Esophagus mucosa (tissue), 1 donor: ENCODE measurements at places on chromosomes 11 and 22. TPM values are rescaled to one million over a fixed set of nuclear protein-coding genes. Genes with fewer than 3 reads are reported as not detected.
A peak's percentile ranks its signal among the peaks of the same experiment; 100 is the strongest.

DNA sequence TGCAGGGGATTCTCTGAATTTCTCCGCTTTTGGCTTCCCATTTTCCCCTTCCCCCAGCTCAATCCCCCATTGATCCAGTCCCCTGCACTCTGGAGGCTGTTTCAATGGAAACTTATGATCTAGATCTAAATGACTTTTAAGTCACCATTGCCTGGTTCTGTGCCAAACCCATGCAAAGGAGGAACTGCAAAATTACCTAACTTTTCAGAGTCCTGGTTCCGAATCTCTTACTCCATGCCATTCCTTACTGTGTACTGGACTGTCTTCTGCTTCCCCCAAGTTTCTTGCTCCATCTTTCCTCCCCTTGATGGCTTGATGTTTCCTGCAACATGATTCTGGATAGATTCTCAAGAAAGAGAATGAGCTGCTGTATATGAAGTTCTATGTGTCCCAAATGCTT, 327.8 kb downstream of the MIAT start:
- no peak for ATAC-seq

DNA sequence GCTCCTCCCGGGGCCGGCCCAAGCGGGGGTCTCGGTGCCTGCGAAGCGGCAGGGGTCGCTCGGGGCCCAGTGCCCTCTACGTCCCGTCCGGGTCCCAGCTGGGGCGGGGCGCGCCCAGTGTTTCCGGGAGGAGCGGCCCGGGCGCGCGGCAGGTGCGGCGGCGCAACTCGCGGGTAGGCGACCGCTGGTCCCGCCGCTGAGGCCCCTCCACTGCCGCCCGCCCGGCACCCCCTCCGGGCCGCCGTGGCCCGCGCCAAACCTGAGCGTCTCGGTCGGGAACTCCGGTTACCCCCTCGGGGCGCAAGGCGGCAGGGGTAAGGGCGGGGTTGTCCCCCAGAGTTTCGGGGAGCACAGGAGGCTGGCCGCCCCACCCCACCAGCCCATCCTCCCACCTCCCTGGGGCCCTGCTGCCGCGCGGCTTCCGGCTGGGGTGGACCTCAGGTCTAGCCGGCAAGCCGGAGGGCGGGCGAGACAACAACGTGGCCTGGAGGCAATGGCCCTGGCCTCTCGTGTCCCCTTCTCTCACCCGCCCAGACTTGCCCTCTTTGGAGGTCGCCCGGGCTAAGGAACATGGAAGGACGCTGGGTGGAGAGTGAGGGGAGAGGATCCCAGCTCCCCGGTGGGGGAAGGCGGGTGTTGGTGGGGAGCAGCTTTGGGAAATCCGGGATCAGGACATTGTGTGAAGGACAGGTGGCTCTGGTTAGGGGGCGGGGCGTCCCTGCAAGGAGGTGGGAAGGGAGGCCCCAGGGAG, 398 bp upstream of the CRACR2B start:
- peak; percentile 1 for ATAC-seq

GRCh38 chr11:128684549-128685401, 9.1 kb upstream of the FLI1 start:
- ATAC-seq, result no peak

DNA sequence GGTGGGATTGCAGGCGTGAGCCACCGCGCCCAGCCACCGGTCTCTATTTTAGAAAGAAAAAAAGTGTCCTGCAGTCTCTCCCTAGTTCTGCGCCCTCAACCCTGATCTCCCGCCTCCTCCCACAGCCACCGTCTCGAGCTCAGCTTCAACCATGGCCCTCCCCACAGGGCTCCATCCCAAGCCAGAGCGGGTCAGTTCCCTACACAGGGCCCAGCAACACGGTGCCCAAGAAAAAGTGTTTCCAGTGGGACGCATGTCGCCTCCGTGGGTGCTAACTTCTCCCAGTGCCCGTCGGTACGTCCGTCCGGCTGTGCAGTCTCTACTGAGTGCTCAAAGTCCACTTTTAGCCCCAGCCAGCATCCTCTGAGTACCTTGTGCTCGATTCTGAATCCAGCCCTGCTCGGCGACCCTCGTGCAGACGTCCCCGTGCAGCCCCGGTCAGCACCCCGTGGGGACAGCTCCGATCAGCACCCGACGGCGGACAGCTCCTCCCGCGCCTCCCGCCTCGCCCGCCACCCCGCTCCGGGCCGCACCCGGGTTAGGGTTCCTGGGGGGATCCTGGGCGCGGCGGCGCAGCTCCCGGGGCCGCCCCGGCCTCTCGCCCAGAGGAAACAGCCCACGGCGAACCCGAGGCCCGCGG, 657 bp upstream of the MAPK8IP2 start:
- peak; percentile 67 for ATAC-seq

DNA sequence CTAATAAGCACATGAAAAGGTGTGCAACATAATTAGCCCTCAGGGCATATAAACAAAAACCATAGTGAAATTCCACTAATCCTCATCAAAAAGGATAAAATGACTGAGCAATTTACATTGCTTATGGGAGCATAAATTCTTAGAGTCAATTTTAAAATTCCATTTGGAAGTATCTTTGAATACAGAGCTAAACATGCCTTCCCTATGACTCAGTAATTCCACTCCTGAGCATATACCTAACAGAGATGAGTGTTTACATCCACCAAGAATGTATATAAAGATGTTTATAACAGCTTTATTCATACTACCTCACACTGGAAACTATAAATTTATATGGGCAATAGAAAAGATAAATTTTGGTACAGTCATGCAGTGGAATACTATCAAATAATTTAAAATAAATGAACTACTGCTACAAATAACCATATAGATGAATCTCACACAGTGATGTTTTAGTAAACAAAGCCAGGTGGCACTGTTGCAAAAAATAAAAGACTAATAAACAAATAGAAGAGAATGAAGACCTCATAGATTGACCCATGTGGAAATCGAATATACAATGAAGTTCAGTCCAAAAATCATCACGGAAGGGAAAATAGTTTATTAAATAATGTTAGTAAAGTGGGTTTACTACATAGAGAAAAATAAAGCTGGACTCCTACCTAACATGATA, 8.2 kb upstream of the OR2D2 start:
- no peak for ATAC-seq

DNA sequence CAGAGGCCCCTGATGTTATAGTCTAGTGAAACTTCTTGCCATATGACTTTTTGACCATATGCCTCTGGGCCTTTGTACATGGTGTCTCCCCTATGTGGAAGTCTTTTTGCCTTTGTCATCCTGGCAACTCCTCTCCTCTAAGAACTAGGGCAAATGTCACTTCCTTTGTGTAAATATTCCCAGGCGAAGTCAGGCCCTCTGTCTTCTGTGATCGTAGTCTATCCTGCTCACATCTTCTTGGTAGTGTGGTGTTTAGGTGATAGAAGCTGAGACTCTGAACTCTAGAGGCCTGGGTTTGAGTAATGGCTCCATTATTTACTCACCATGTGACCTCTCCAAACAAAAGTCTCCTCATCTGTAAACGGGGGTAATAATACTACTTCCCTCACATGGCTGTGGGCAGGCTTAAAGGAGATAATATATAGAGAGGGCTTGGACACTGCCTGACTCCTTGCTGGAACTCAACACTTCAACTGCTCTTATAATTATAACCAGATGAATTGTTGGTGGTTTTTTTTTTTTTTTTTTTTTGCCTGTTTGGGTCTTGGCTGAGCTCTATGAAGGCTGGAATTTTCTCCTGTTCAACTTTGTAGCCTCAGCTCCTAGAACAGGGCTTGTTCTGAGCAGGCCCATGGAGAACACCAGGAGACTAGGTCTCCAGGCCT, 43.8 kb downstream of the INSC start:
- ATAC-seq, result no peak

DNA sequence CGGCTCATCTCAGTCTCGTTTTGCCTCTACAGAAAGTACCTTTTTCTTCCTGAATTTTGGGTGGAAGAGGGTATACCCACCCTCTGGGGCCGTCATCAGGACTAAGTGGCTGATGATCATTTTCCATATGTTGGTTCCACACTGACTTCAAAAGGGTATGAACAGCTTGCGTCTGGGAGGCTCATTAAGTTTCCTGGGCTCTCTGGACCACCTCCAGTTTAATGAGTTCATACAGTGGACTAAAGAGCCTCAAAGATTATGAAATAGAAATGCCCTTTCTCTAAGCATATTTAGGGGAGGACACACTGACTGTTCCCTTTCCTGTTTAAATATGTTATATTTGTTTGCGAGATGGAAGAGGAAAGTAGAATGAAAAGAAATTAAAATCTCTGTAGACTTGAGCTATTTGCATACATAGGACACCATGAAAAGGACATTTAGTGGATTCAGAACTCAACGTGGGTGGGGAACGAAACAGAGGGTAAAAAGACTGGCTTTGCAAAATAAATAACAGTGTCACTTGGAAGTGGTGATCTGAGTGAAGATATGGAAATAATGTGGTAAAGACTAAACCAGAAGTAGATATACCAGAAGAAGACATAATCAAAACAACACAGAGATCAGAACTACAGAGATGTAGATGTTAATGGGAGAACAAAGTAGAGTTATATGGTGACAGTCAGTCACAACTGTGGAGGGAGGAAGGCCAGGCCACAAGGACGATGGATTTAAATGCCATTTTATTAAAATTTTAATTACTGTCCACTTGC, 18.7 kb downstream of the LDLRAD3 start:
- ATAC-seq, result no peak

DNA sequence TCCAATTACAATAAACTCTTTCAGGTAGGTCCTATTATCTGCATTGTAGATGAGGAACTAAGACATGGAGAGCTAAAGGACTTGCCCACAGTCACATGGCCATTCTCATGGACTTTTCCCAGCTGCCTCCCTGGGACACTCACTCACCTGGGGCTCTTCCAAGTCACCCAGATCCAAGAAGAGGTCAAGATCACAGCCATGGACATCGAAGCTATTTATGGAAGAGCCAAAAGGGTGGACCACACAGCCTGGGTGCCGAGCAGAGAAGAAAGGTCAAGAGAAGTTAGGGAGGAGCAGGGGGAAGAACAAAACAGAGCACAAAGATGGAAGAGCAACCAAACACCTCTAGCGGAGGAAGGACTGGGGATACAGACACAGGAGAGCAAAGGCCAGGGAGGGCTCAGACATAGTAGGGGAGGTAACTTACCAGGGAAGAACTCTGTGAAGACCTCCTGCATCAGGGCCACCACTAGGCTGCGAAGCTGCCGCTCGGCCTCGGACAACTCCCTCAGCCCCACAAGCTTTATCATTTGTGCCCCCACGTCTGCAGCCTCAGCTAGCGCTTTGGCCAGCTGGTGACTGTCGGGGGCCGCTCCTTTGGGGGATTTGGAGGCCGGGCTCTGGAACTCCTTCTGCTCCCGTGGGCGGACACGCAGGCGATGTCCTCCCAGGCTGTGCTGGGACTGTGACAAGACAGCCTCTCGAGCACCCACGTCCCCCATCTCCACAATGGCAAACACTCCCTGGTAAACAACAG, 7.4 kb upstream of the EEF1G start:
- ATAC-seq, result no peak

GRCh38 chr22:25878933-25879332, 136.9 kb downstream of the MYO18B start:
- ATAC-seq, result no peak

GRCh38 chr11:62394825-62395538, 23.9 kb upstream of the SCGB1A1 start:
- ATAC-seq, result peak; percentile 78

- ATAC-seq, result no peak
Measured at GRCh38 chr22:32380991-32381390, 23.3 kb downstream of the RFPL3 start.

- no peak for ATAC-seq
Measured at GRCh38 chr11:74534216-74534945, 40.9 kb upstream of the LIPT2 start.

GRCh38 chr11:44760917-44761550, 34.3 kb downstream of the TSPAN18 start:
- ATAC-seq, result peak; percentile 63

- no peak for ATAC-seq
Measured at GRCh38 chr22:38107692-38108515, 2.6 kb downstream of the BAIAP2L2 start.

DNA sequence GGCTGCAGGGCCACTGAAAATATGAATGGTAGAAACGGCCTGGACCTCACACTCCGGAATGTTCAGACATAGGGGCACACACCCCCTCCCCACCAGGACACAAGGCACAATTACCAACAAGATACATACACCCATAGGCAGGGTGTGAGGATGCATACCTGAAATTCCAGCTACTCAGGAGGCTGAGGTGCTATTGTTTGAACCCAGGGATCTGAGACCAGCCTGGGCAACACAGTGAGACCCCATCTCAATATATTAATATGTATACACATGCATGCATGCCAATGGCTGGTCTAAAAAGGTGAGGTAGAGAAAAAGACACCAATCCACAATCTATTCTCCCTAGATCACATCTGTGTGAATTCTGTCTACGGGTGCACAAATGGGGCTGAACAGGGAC, 403.3 kb downstream of the SHANK2 start:
- no peak for ATAC-seq

DNA sequence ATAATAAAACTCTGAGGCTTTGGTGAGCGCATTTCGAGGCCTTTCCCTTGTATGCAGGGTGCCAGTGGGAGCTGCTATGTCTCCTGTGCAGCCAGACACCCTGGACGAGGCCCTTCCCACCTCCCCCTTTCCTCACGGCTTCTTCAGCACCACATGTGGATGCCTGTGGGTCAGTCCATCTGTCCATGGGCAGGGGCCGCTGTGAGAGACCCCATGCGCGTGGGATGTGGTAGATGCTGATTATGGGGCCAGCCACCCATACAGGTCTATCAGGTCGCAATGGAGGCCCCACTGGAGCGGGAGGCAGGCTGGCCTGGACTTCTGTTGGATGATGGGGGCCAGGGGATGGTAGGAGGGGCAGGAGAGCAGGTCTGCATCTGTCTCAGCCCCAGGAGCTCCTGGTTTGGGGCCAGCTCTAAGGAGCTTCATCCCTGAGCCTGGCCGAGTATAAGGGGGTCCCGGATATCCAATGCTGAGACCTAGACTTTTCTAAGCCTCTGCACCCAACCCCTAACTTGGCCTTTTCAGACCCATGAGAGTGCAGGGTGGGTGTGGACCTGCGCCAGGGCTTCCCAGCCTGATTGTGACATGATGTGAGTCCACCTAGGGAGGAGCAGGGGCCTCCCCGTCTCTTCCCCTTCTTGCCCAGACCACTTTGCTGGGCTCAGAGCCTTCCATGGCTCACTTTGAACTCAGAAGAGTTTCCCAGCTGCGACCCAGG, 14.0 kb upstream of the DGCR8 start:
- no peak for ATAC-seq

Gene TMEM121B
- 0.28 TPM for total RNA-seq

Gene XKR3
- total RNA-seq, result not detected

Gene TP53I11
- 18.1 TPM for total RNA-seq

Gene SMCO4
- 11.1 TPM for total RNA-seq

Gene NXPE1
- total RNA-seq, result not detected

Gene OR52A1
- not detected for total RNA-seq

Gene DTX4
- 3.3 TPM for total RNA-seq

Gene IGSF9B
- total RNA-seq, result 1.5 TPM
